ENCODE measurements at places on chromosomes 1 and 21. TPM values are rescaled to one million over a fixed set of nuclear protein-coding genes. Genes with fewer than 3 reads are reported as not detected.
A peak's percentile ranks its signal among the peaks of the same experiment; 100 is the strongest.

Gene WNT2B
- 0.64 TPM for total RNA-seq

Gene ALPL
- not detected for total RNA-seq

Gene TNFRSF4
- total RNA-seq = 0.49 TPM

Gene ROR1
- total RNA-seq = 0.16 TPM

Gene ACAP3
- 55.1 TPM for total RNA-seq

Gene KLHDC8A
- not detected for total RNA-seq

Gene RIMKLA
- 0.05 TPM for total RNA-seq

Gene ATG4C
- total RNA-seq = 8.2 TPM

Gene ST6GALNAC5
- not detected for total RNA-seq

GRCh38 chr1:175154629-175155472, 37.7 kb downstream of the KIAA0040 start:
- DNase-seq = peak; percentile 57

DNA sequence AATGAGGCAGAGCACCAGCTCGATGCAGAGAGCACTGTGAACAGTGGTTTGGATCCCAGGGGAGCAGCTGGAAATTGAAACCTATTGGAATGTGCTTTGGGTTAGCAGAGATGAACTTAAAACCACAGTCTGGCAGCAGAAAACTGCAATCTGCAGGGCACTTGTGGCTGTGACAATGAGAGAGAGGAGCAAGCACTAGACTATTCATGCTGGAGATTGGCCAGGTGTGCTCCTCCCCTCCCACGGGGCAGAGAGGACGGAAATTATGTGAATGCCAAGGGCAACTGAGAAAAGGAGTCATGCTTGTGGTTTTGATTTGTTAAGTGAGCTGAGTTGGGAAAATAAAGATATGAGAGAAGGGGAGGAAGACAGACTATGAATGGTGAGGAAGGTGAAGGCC, 38.1 kb downstream of the HSD3B2 start:
- DNase-seq = no peak

DNA sequence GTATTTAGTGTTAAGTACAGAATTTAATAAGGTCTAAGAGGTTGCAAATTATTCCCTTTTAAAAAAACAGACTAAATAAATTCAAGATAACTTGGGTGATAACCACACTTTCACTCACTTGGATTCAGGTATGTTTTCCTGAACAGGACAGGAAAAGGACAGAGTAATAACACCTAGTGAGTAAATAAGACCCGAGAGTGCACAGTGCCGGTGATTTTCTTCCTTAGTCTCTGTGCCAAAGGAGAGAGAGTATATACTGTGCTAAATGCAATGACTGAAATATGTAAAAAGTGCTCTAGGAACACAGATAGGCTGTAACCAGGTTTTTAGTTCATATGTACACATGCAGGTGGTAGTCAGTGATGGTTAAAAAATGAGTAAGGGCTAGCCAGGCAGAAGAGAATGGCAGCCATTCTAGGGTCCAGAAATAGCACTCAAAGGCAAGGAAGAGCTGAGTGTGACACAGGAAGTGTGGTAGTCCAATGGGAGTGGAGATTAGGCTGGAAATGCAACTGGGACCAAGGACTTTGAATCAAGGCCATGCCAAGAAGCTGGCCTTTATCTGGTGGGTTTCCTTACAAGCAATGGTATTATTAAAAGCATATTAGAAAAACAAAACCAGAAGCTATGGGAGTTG, 58.1 kb downstream of the NRIP1 start:
- no peak for DNase-seq

DNA sequence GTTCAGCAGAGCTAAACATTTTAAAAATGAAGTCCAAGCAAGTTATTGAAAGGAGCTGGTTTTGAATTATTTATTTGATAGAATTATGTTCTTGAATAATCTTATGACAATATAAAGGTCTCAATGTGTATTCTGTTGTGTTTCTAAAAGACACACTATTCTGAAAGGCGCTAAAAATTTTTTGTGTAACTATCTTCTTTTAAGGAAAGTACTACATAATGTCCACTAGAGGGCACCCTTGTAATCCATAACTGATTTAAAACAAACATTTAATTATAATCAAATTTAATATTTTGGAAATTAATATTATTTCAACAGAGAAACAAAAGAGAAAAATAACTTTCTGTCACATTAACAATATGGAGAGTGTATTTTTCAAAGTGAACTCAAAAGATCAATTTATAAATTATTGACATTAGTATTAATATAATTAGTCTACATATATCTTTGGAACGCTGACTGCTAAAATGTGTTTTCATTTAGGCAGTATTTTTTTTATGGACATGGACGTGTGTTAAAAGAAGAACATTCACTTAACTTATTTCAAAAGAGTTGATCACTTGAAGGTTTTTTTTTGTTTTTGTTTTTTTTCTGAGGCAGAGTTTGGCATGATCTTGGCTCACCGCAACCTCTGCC, 248.4 kb downstream of the DENND1B start:
- DNase-seq = peak; percentile 24

- DNase-seq = peak; percentile 56
Measured at GRCh38 chr1:52551507-52552235, 1.2 kb downstream of the TUT4 start.

DNA sequence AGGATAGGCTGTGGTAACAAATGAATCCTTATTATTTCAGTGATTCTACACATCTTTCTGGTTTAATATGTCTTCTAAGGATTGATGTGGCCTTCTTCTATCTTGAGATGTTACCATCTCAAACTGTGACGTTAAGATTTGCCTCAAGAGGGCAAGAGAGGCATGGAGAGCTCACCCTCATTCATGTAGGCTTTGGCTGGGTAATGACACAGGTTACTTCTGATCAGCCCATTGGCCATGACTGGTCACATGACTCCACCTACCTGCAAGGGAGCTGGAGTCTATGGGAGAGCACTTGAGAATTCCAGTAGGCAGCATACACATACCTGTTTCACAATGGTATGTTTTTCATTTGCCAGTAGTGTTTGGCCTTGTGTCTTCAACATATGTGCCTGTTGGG, 30.0 kb downstream of the CACHD1 start:
- DNase-seq = peak; percentile 31

DNA sequence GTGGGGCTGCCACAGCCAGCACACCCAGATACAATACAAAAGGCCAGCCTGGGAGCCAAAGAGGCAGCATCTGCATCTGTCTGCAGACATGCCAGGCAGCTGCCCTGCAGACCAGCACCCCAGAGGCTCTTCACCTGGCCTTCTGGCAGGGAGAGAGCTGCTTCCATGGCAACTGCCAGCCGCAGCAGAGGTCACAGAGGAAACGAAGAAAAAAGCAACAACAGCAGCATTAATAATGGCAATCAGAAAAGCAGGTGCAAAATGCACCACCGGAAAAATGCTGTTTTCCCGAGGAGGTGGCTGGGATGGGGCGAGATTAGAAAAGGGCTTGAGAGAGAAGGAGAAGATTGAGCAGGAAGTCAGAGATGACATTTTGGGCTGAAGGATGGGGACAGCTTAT, 309.5 kb downstream of the PCP4 start:
- no peak for DNase-seq

DNA sequence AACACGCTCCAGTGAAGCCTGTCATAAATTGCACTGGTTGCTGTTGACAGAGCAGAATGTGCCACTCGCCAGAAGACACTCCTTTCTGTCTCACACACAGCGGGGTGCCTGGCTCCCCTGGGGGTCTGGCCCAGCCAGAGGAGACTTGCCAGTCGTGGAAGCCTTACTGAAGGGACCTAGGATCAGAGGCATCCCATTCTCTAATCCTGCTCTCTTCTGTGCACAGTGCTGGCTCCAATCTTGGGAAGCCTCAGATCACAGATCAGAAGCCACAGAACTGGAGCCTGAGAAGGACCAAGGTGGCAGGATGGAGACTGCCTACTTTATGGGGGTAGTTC, 1.4 kb downstream of the SLC9A1 start:
- DNase-seq = no peak

GRCh38 chr1:157091668-157092273, 7.8 kb downstream of the ETV3L start:
- no peak for DNase-seq

- DNase-seq = no peak
Measured at GRCh38 chr1:57162607-57163261, 196.9 kb upstream of the C8B start.

DNA sequence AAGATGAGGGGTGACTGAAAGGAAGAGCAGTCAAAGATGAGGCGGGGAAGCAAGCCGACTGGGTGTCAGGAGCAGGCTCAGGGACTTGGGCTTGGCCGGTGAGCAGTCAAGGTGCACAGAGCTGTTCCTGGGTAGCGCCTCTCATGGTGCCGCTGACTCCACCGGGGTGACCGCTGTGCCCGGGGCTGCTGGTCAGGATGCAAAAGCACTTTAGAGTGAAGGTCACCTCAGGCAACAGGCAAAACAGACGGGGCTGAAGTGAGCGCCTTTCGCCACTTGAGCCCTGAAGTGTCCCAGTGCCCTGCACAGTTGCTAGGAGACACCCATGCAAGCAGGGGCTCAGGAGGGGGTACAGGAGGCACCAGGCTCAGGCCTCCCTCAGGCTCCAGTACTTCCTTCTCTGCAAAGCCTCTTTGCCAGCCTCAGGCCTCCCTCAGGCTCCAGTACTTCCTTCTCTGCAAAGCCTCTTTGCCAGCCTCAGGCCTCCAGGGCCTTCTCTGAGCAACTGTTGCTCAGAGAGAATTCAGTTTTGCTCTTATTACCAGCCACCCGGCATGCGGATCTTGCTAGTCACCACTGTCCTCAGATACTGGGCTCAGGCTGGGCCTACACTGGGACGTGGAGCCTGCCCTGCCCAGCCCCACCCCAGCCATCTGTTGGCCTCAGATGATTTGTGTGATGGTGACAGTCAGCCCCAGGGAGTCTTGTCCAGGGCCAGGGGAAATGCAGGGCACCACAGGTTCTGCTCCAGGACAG, 99.7 kb upstream of the IRF2BP2 start:
- DNase-seq = no peak

GRCh38 chr1:85407746-85408377, 57.1 kb downstream of the DDAH1 start:
- DNase-seq = no peak

- DNase-seq = no peak
Measured at GRCh38 chr1:158327481-158327880, 3.9 kb downstream of the CD1B start.

GRCh38 chr1:19467199-19468187, 17.8 kb downstream of the CAPZB start:
- no peak for DNase-seq

DNA sequence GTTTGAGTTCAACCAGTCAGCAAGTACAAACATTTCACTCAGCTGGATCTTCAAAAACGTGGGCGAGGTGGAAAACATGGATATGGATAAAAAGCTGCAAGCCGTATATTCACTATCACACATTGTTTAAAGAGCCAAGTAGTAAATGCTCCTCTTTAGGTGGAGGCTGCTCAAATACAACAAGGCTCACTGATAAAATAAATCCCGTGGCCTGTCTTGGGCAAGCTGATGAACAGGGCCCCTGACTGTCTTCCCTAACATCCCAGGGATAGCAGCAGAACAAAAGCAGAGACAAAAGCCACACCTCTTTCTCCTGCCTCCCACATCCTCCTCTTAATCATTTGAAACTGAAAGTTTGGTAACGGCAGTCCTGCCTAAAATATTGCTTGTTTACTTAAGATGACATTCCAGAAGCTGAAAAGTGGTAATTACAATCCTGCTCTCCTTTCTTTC, 357.7 kb downstream of the TTLL7 start:
- no peak for DNase-seq

GRCh38 chr1:13616234-13616633, 32.6 kb downstream of the PDPN start:
- DNase-seq = no peak

DNA sequence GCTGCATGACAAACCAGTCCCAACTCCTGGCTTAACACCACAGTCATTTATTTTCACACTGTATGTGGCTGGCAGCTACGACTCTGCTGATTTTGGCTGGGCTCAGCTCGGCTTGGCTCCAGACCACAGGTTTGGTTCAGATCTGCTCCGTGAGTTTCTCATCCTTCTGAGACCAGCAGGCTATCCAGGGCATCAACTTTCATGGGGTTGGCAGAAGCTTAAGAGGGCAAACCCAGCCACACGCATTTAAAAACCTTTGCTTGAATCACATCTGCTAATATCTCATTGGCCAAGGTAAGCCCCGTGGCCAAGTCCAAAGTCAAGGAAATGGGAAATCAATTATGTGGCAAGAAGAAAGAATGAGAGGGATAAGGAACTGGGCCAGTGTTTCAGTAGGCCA, 574.2 kb downstream of the MATN1 start:
- DNase-seq = no peak

GRCh38 chr1:62977366-62977765, 193.4 kb downstream of the ATG4C start:
- DNase-seq = no peak

GRCh38 chr1:215458104-215458503, 109.0 kb upstream of the KCTD3 start:
- no peak for DNase-seq

GRCh38 chr1:162892906-162893611, 32.1 kb upstream of the CCDC190 start:
- DNase-seq = no peak

DNA sequence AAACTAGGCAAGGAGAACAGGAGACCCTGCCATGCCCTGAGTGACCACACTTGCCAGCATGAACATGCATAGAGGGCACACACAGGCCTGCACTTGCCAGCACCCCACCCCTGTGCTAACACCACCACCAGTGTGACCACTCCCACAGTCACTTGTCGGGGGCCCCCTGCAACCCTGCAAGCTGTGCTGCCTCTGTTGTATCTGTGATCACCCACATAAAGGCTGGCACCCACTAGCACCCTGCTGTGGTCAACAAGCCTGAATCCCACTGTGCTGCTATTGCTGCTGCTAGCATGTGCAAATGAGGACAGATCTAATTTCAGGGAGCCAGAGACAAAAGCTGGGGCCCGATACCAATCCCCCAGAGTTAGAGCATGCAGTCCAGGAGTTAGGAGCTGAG, 217.7 kb downstream of the GIPC2 start:
- no peak for DNase-seq

DNA sequence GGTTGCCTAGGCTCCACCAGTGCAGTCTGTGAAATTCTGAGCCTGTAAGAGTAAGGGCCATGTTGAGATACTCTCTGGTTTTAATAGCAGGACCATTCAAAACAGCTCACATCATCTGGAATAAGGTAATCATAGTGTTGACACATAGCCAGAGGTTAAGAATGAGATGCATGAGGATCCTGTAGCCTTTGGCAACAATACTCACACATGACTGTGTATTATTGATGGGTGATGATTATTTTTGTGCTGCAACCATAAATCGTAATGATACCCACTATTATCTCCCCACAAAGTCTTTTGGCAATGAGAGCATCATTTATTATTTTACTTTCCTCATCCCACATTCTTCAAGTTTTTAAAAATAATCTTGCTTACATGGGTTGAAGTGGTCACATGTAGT, 35.5 kb downstream of the KCNK2 start:
- no peak for DNase-seq

DNA sequence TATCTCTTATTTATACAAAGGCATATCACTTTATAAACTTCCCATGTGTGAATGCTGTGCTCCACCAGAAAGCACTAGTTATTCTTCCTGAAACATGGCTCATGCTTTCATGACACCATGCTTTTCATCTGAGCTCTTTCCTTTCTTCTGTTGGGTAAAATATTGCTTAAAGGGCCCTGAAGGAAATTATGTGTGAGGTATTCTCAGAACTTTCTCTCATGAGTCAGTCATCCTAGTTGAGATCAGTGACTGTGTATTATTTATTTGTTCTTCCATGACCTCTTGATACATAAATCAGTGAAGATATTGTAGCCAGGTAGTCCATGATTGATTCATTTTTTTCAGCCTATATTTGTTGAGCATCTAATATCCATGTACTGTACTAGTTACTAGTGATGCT, 54.8 kb downstream of the CYP2J2 start:
- no peak for DNase-seq

Measured in naive thymus-derived CD4-positive, alpha-beta T cell (primary cell).